ENCODE measurements at places on chromosomes 11 and 22.

DNA sequence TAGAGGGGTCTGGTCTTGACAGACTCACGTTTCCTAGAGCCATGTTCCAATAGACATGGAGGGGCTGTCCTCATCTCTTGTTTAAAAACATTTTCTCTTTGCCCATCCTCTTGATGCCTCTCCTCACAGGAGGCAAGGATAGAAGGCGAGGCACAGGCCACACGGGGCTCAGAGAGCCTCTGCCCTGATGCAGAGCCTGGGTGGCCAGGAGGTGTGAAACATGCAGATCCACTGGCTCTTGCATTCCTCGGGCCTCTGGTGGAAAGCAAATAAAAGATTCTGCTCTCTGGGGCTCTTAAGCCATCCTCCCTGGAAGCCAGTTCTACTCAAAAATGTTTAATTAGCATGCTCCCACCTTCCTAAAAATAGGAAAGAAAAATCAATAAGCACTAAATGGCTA lies 43.6 kb upstream of the NTM start:
- DNase-seq: no peak

DNA sequence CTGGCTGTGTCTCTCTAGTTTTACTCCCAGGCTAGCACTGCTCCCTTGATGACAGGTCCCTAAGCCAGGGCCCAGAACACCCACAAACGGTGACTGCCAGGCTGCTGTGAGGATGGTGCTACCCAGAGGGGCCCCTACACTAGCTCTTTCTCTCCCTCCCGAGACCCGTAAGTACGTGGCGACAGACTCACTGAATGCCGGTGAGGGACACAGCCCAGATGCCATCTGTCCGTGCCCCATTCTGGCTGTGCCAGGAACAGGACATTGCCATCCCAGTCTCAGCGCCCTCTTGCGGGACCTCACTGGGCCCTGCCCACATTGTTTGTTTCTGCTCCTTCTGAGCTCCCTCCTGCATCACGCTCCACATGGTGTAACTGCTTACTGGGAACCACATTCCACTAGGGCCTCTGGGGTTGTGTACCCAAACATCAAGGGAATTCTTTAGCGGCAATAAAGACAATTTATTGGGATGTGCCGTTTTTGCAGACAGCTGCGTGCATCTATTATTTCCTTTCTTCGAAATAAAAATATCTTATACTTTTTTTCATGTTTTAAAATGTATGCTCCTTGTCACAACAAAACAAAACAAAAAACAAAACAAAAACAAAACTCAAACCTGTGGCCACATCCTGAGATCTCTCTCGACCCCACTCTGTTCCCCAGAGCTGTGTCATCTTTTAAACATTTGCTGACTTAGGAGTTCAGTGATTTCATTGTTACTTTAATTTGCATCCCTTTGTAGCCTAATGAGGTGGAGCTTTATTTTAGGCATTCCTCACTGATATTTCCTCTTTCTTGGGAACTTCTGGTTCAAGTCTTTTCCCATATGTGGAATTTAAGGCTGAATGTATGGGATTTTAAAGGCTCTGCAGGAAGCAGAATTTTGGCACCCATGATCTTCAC lies 4.4 kb upstream of the TPCN2 start:
- peak; percentile 83 for DNase-seq

DNA sequence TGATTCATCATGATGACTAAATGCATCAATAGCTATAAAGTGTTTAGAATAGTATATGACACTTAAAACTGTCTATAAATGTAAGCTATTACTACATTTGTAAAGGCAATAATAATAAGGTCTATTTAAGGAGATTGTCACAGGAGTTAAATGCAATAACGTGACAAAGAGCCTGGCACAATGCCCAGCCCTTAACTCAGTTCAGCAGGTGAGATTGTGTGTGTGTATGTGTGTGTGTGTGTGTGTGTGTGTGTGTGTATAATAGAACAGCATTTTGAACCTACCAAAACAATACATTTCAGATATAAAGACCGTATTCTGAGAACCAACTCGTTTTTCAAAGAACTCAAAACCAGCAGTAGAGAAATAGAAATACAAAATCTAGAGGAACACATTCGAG lies 177.5 kb downstream of the MYO18B start:
- DNase-seq: no peak

DNA sequence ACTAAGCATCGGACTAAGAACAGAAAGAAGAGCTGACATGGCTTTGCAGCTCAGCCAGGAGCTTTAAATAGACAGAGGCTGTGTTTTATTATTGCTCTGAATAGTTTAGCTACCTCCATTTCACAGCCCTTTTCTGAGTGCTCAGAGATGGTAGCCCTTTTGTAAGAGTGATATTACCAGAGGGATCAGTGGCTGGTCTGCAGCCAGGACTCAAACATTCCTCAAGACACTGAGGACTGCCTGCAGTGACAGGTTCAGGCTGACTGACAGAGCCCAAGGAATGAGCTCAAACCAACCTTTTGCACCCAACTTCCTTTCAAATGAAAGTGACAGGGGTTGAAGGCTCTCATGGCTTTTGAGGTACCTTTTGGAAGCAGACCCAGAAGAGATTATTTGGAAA lies 189.0 kb downstream of the DDX10 start:
- DNase-seq: no peak

Data from fibroblast of gingiva (primary cell).